ENCODE measurements at places on chromosomes 2 and 18.

GRCh38 chr2:219968685-219969345, 341.4 kb downstream of the SLC4A3 start:
- DNase-seq = peak; percentile 31

GRCh38 chr18:79139206-79139605, 70.0 kb downstream of the ATP9B start:
- DNase-seq = no peak

DNA sequence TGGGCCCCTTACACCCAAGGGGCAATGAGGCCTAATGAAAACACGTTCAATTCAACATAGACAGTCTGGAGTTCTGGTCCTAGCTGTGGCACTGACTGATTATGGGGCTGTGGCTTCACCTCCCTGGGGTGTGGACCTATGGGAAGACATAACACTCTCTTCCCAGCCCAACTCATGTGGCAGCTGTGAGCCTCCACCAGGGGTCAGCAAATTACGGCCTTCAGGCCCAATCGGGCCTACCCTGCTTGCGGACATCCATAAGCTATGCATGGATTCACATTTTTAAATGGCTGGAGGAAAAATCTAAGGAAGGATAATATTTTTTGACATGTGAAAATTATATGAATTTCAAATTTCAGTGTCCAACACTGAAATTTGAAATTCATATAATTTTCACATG, 101.3 kb downstream of the LOXHD1 start:
- DNase-seq = no peak

DNA sequence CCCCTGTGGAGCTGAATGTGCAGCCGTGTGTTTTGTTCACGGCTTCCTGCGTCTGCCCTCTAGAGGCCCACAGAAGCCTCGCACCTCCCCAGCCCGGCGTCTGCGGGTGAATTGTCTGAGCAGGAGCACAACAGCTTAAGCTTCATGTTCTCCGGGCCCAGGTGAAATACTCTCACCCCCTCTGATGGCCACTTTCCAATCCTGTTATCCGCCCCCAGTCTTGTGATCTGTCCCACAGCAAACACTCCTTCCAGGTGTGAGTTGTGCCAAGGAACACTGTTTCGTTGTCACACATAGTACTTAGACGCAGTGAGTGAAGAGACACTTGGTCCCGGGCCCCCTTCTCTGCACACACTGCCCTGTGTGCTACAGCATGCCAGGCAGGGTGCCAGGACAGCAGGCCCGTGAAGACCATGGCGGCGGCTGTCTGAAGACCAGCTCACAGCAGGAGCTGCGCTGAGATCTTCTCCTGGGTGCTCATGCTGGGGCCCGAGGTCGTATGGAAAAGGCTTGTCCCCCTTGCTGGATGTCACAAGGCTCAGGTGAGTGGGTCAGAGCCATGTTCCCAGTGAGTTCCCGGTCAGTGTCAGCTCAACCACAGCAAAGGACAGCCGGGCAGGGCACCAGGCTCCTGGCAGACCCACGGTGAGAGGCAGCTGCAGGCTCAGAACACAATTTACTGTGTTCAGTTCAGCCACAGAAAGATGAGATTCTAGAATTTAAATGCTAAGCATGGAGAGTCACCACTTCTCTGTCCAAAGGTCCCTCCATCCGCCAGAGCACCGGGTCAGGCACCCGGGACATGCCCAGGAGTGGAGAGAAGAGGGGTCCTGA, 6.8 kb upstream of the PXDN start:
- DNase-seq = peak; percentile 88

- DNase-seq = no peak
These were observed 63.7 kb upstream of the FANCL start for GRCh38 chr2:58304843-58305242.

GRCh38 chr2:148936857-148937450, 61.9 kb downstream of the KIF5C start:
- no peak for DNase-seq

DNA sequence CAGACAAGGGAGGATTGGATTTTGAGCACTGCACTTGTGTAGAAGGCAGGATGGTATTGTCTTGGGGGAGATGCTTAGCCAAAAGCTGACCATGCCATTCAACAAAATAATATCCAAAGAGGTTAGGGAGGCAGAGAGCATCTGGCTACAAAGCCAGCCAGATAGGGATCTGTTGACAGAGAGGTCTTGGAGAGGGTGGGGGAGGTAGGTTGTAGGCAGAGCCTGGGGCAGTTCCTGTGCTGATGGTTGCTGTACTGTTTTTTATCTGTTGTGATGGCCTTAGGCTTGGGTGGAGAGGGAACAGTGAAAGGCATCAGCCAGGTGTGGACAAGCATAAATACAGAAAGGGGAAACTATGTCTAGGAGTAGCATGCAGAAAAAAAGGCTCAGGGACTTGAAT, 100.9 kb downstream of the AQP4 start:
- DNase-seq = no peak

GRCh38 chr18:56487801-56488200, 150.6 kb downstream of the TXNL1 start:
- DNase-seq = no peak

- DNase-seq = no peak
These were observed at the start of gene TET3 for GRCh38 chr2:73984203-73984921. TET3 (plus strand) TSS chr2:73984910; CDS start chr2:73986404, 1,494 bp downstream.

GRCh38 chr18:79510046-79510685, 114.4 kb downstream of the NFATC1 start:
- no peak for DNase-seq

DNA sequence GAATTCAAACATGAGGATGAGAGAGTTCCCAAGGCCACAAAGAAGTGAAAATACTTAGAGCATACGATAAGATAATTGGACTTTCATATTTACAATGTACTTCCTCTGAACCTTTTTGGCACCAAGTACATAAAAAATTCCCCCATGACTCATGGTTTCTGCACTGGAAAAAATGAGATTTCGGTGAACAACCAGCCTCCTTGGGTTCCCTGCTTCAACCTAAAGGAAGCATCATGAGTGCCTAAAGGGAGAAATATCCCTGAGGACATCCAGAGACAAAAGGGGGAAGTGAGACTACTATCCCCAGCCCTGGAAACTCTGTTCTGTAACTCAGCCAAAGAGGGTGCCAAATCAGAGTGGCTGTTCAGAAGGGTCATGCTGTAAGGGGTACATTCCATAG, 562.7 kb upstream of the SLC39A10 start:
- peak; percentile 31 for DNase-seq

GRCh38 chr2:242013771-242014170, 144.2 kb downstream of the RTP5 start:
- DNase-seq = no peak

- no peak for DNase-seq
These were observed 311.8 kb upstream of the ST6GAL2 start for GRCh38 chr2:107197594-107198294.

Data from astrocyte of the spinal cord (primary cell).